ENCODE measurements at places on chromosomes 4 and X. TPM values are rescaled to one million over a fixed set of nuclear protein-coding genes. Genes with fewer than 3 reads are reported as not detected.

DNA sequence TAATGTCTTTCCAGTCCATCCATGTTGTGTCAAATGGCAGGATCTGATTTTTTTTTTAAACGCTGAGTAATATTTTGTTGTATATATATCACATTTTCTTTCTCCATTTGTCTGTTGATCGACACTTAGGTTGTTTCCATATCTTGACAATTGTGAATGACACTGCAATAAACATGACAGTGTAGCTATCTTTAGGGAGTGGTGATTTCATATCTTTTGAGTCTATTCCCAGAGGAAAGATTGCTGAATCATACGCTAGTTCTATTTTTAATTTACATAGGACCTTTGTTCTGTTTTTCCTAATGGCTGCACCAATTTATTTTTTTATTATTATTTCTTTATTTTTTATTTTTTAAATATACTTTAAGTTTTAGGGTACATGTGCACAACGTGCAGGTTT lies 470.7 kb downstream of the CCSER1 start:
- DNase-seq = no peak

DNA sequence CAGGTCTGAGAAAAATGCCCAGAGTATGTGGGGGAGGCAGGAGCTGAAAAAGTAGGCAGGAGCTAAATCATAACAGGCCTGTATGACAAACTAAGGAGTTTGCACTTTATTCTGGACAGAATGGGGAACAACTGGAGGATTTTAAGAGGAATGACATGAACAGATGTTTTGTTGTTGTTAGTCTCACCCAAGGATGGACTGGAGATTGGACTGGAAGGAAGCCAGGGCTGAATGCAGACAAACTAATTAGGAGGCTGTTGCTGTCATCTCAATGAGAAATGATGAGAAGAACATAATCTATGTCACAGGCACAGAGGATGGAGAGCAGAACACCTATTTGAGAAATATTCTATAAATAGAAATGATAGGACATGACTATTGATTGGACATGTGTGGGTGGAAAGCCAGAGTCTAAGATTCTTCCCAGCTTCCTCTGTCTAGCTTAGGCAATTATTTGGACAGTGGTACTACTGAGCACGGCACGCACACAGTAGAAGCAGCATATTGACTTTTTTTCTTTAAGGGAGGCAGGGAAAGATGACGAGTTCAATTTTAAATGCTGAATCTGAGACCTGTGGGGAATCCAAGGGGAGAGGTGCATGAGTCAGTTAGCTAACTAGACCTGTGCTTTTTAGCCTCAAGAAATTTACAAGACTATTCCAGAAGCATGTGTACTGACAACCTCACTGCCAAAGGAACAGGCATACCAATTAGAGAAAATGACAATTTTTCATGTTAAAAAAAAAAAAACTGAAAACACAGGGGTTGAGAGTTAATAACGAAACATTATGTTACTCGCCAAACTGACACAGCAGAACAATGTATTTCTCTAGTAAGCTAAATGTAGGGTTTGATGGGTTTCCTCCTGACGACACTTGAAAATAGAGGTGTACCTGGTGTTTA lies 963 bp upstream of the USO1 start:
- no peak for DNase-seq

- DNase-seq = no peak
These were observed 33.4 kb downstream of the TBL1X start for GRCh38 chrX:9498236-9498635.

GRCh38 chrX:111169141-111169540 lies 73.2 kb downstream of the PAK3 start:
- no peak for DNase-seq

GRCh38 chr4:118869808-118870342 lies 18.8 kb upstream of the SYNPO2 start:
- DNase-seq = no peak

DNA sequence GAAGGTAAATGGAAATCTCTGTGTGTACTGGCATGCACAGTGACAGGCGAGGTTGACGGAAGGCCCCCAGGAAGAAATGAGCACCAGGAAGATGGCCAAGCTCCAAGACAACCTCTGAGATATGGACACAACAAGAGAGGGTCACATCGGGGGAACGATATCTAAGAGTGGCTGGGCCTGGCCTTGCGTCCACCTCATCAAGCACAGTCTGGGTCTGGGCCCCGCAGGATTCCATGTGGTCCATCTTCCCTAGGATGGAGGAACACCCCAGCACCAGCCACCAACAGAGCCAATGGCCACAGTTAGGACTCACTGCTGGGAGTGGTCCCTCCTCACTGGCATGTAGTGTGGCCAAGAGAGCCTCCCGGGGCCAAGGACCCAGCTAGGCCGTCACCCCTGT lies 272.6 kb upstream of the AGTR2 start:
- DNase-seq = no peak

DNA sequence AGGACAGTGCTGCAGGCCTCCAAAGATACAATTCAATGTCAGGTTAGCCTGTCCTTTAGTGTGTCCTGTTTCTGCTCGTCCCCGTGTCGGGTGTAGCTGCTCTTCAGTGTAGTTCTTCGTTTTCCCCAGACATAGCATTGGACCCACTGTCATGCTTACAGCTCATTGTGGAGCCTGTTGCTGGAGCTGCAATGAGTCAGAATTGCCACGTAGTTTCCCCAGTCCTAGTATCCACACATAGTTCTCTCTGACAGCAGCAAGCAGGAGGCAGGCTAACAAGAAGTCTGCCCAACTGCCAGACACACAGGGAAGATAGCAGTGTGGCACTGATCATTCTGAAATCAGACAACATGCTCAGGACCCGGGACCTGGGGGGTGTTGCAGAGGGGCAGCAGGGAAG lies 49.2 kb downstream of the MOSPD2 start:
- DNase-seq = no peak

TASL gene
- total RNA-seq = 0.55 TPM

BMX gene
- 1.4 TPM for total RNA-seq

GRCh38 chr4:98976716-98977115 lies 18.8 kb upstream of the METAP1 start:
- DNase-seq = no peak

TIMM17B gene
- 50.6 TPM for total RNA-seq

DNA sequence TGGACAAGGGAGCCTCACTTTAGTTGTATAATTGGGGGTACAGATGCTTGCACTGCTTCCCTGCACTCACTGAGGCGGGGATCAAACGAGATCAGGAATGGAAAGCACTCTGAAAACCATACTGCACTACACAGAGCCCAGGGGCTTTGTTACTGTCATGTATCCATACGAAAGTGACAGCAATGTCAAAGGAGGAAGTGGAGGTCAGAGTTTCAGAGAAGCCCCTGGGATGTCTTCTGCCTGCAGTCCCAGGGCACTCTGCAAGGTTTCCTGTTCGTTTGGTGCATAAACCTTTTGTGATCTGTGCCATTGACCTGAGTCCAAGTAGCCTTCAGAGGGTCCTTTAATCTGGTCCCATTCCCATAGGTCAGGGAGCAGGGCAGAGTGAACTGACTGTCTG lies 31.2 kb downstream of the RNF175 start:
- DNase-seq = no peak

- no peak for DNase-seq
These were observed 393.0 kb downstream of the AFF2 start for GRCh38 chrX:148893395-148893794.

DNA sequence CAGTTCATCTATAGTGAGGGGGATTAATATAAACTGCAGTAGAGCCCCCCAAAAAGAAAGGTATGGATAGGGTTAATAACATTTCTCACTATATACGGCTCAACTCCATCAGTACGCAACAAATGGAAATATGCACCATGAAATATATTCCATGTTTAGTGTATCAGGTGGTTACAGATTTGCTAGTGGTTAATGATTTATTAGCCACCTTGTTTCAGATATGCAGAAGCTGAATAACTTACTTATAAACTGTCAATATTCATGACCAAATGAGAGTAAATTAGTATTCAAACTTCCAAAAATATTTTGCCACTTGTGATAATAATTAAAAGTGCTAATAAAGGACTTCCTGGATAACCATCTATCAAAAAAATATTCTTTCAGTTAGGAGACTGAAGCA lies 14.8 kb downstream of the AMTN start:
- no peak for DNase-seq

- no peak for DNase-seq
These were observed 151.8 kb downstream of the CCNG2 start for GRCh38 chr4:77308843-77309242.

SMARCA1 gene
- total RNA-seq = 37.5 TPM

CDKN2AIP gene
- total RNA-seq = 15.0 TPM

All from ureter (tissue), 1 donor.